Adrenal gland (tissue), 19 donors: ENCODE measurements at places on chromosomes 1 and 21.
A peak's percentile ranks its signal among the peaks of the same experiment; 100 is the strongest.

- DNase-seq = no peak
Observed at GRCh38 chr1:107533436-107533835, 392.6 kb downstream of the NTNG1 start.

DNA sequence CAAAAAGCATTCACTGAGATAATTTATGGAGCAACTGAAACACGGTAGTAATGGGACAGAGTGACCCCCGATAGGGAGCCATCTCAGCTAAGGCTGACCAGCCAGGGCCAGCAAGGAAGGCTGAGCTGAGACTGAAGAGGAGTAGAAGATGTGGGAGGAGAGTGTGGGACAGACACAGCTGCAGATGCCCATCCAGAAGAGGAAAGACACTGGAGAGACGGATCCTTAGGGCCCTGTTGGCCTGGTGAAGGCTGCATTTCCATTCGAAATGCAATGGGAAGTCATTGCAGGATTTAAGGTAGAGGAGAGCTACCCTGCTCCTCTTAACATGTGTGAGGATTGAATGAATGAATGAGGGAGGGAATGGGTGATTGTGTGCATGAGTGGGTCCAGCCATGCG, 44.0 kb upstream of the LRP8 start:
- DNase-seq = no peak

DNA sequence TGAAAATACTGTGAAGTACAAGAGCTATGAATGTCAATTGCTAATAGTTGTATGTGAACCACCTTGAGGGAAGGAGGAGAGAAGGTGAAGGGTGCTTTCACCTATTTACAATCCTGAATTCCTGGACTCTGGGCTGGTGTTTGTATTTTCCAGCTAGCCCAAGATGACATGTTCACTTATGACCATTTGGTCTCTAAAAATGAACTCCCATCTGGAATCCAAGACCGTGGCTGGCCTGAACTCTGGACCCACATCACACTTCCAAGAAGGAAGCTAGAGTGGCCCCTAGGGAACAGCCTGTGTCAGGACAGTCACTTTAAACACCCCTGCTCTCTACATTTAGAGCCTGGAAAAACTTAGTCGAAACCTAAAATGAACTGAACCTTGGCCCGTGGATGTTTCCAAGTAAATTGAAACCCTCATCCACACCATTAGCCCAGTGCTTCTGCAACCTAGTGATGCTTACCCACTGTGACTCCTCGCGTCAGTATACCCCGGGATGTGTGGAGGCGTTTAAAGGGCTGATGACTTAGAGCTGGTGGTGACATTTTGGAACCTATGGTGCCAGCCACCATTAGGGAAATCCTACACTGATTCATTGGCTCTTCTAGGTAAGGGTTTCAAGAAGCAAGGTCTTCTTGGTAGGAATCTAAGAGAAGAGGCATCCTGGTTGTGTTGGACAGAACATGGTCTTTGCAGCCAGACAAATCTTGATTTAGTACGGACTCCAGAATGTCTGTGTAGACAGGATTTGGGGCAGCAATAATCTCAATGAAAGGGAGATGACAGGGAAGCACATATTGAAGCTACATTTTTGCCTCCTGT, 171.5 kb upstream of the IRF2BP2 start:
- DNase-seq = no peak

GRCh38 chr1:39826583-39826982, 37.9 kb upstream of the BMP8B start:
- DNase-seq = no peak

- no peak for DNase-seq
Observed at GRCh38 chr21:35988416-35989137, 71.7 kb downstream of the SETD4 start.

GRCh38 chr1:182507685-182508084, 57.7 kb downstream of the RGSL1 start:
- no peak for DNase-seq

DNA sequence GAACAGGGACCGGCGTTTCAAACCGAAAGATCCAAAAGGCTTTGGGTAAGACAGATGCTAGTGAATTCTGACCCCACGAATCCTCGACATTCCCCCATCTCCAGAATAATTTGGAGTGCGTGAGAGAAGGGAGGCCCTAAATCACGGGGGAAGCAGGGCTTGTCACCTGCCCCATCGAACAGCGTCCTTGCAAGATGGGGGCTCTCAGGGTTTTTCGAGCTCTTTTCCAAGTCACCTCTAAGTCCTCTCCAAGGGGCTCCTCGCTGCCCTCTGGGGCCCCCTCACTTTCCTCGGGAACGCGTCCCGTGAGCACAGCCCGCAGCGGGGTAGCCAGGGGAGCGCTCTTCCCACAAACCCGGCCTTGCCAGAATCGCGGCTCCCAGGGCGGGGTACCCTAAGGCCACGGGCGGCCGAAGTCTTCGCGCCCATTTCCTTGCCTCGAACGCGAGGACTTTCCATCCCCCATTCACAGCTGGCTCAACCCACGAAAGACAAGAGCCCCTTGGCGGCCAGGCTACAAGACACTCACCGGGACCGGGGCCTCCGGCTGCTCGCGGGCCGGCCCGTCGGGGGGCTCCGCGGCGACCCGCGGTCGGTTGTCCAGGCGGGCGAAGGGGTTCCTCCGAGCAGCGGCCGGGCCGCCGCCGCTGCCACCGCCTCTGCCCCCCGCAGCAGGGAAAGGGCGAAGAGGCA, 546 bp downstream of the DONSON start:
- peak; percentile 62 for DNase-seq

DNA sequence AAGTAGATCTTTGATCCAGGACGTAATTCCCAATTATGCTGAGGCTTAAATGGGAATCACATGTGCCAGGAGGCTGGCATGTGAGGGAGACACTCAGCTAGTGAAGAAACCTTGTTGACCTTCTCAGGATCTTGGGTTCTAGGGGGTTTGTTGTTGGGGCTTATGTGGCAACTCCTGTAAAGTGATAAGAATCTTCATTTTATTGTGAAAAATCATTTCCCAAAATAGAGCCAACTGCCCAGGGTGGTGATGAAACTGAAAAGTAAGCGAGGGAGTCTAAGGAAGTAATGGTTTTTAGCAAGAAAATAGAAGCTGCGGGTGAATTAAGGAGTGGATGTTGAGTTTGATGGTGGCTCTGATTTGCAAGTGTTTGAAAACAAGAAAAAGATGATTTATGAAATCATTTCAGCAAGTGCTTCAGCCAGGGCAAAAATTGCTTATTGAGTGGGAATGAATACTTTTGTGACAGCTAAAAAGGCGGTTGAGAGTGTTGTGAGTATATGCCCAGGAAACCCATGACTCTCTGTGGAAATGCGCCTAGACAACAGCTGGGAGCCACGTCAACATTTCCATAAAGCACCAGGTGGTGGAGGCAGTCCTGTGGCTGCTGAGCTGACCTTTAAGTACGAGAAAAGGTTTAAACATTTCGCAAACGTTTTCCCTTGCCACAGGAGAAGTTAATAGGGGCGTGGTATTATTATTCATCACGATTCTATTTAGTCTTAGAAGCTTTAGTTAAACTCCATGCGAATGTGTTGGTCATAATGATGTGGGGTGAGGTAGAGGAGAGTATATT, 102.7 kb downstream of the HMGB4 start:
- no peak for DNase-seq
